ENCODE measurements at places on chromosomes 6 and 20.

DNA sequence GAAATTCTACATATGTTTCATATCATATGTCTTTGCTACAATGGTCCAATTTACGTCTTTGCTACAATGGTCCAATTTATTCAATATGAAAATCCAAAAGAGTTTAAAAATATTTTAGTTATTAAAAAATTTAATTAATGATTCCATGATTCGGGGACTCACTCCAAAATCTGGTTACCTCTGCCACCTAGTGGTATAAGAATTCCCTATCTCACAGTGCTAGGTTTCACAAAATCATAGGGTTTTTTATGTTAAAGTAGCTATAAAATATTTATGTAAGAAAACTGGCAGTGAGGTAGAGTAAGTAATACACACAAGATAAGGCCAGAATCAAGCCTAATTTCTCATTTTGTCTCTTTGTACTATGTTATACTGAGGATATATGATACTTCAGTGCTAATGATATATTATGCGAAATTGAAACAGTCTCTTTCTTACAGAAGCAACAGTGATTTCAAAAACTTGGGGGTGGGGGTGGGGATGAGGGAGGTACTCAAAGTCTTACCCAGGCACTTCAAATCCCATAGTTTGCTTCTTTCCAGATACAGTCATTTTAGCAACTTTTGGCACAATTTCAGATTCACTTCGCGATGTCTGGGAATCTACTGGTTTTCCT, 52.3 kb downstream of the HBS1L start:
- no peak for DNase-seq

DNA sequence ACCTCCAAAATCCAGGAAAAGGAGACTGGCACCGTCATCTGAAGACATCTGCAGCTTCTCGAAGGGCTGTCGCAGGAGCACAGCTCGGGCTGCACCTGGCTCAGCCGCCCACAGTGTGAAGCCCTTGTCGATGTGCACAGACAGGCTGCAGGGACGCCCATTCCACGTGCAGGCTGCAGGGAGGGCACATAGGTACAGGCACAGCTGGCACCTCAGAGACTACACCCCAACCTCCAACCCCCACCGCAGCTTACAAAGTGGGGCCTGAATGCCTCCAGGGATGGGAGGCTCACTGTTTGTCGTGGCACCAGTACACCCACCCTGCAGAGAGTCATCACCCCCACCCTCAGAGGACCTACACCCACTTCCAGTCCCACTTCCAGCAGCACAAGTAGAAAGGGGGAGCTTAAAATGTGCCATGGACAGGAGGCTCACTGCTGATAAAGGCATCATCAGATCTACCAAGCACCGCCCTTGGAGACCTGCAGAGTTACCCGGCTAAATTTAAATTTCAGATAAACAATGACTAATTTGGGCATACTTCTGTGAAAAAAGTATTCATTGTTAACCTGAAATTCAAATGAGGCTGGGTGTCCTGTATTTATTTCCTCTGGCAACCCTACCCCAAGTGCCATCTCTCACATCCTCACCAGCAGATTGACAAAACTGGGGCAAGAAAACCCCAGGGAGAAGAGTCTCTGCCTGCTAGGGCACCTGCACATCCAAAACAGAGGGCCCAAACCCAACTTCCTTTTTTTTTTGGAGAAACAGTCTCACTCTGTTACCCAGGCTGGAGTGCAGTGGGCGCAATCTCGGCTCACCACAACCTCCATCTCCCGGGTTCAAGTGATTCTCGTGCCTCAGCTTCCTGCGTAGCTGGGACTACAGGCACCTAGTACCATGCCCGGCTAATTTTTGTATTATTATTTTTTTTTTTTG, 7.7 kb upstream of the CDK5RAP1 start:
- DNase-seq: no peak

DNA sequence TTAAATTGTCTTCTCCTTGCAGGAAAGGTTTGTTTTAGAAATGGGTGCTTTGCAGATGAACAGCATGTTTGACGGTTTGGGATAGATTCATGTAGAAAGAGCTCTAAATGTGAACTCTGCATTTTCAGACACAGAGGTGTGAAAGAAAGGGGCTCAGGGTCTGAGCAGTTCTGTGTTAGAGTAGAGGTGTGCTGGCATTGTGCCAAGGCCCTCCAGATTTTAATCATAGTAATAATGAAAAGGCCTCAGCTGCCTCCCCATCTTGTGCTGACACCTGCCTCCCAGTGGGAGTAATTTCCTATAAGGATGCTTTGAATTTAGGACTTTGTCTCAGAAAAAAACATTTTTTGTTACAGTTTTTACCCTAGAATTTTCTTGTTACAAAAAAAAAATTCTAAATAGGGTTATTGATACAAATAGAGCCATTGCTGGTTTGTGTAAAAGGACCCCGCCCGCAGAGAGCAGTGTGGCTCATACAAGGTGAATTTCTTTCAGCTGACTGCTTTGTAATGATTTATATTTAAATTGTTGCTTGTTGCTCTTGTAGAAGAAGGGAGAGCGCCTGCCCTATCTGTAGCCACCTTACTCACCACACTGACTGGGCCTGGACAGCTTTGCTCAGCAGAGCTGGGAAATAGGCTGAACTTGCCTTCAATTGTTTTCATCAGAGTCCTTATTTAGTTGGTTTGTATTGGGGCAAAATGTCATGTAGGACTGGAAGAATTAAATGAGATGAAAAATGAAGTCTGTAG, 294.5 kb downstream of the ZFAND3 start:
- DNase-seq: no peak

GRCh38 chr6:144957236-144957937, 672.3 kb downstream of the UTRN start:
- no peak for DNase-seq

DNA sequence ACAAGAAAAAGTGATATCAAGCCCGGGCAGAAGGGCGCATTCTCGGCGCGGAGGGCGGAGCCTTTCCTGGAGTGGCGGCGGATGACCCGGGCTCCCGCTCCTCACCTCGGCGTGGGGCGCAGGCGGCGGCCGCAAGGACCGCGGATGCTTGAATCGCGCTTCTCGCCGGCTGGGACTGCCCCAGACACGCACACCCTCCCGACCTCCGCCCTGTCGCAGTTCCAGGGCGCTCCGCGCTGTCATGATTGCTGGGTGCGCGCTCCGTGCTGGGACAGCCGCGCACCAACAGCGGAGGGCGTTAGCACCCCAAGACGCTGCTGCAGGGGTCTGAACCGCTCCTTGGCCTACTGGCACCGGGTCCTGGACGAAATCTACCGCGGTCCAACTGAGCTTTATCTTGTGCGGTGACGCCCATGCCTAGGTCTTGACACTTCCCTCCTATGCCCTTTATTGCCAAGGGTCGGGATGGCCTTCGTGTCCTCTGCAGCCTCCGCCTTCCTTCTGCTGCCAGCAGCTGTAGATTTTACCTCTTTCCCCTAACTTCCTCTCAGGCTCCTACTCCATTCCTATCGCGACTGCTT, 43.3 kb downstream of the IRAK1BP1 start:
- DNase-seq: no peak

All from stimulated activated CD4-positive, alpha-beta T cell treated with anti-CD3 and anti-CD28 coated beads, Interleukin-1b, Interleukin-23, amount 100 ng/mL, for 1 hour (primary cell).